ENCODE measurements at places on chromosomes 16 and 17. TPM values are rescaled to one million over a fixed set of nuclear protein-coding genes. Genes with fewer than 3 reads are reported as not detected.

CCL2 gene
- 1.4 TPM for total RNA-seq

NUPR1 gene
- total RNA-seq = 18.9 TPM

HIGD1B gene
- total RNA-seq = not detected

SLC52A1 gene
- 0.32 TPM for total RNA-seq
